ENCODE measurements at places on chromosomes 6 and 20. TPM values are rescaled to one million over a fixed set of nuclear protein-coding genes. Genes with fewer than 3 reads are reported as not detected.
A peak's percentile ranks its signal among the peaks of the same experiment; 100 is the strongest.

- no peak overlapping the region for H3K4me3 ChIP-seq
- peaks cover 71% of the 10 kb centered on the region for H3K4me1 ChIP-seq
- no peak overlapping the region for H3K27ac ChIP-seq
- DNase-seq = no peak
These were observed 52.2 kb downstream of the TGM2 start for GRCh38 chr20:38112930-38113294.

GRCh38 chr6:164087211-164087610 is 672.7 kb downstream of the QKI start:
- peaks cover 15% of the 10 kb centered on the region for H3K4me1 ChIP-seq
- H3K27ac ChIP-seq = no peak overlapping the region
- H3K27me3 ChIP-seq = no peaks in the 10 kb centered on the region

DNA sequence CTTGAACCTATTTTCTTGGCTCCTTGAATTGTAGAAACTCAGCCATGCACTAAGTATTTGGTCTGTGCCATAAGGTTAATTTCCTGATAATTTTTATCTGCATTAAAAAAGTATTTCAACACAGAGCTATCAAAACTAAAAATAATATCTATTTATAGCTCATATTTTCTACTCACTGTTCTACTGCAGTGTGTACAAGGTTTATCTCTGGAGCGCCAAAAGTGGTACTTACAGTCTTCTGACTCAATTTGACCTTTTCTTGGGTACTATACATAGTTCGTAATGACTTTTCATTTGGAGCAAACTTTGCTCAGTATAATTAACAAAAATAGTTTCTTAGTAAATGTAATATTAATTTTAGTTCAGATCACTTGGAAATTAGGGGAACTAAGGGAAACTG is 69.2 kb downstream of the IRAK1BP1 start:
- no peak for DNase-seq
- no peak overlapping the region for H3K4me3 ChIP-seq
- H3K36me3 ChIP-seq = peaks cover 5% of the 10 kb centered on the region

DNA sequence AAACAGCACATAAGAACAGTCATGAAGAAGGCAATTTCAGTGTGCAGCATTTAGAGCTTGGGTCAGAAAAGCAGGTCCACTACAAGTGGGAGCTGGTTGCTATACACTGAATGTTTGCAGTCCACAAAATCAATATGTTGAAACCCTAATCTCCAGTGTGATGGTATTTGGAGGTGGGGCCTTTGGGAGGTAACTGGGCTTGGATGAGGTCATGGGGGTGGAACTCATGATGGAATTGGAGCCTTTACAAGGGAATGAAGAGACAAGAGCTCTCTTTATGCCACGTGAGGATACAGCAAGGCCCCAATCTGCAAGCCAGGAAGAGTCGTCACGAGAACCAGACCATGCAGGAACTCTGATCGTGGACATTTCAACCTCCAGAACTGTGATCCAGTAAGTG is 216.7 kb upstream of the SLC35B3 start:
- no peaks in the 10 kb centered on the region for H3K27me3 ChIP-seq
- no peak overlapping the region for H3K27ac ChIP-seq
- H3K4me1 ChIP-seq = no peaks in the 10 kb centered on the region
- H3K4me3 ChIP-seq = no peak overlapping the region
- no peaks in the 10 kb centered on the region for H3K36me3 ChIP-seq

DNA sequence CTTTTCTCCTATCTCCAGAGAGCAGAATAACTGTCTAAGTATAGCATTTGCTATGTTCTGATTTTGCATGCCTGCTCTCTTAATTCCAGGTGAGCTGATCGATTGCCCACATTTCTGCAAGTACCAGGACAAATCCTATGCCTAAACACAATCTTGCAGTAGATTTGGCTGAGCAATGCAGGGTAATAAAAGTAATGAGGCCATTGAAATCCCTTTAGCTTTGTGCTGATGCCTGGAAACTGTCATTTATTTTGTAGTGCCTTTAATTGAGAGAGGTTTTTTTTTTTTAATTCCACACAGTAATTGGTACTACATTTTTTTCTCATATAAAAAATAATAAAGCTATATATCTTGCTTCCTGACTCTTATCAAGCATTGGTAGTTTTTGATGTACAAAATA is 252.3 kb downstream of the NKAIN2 start:
- no peaks in the 10 kb centered on the region for H3K36me3 ChIP-seq
- H3K27ac ChIP-seq = no peak overlapping the region
- no peak for DNase-seq
- no peaks in the 10 kb centered on the region for H3K27me3 ChIP-seq
- peaks cover 4% of the 10 kb centered on the region for H3K4me1 ChIP-seq
- H3K4me3 ChIP-seq = no peak overlapping the region

DNA sequence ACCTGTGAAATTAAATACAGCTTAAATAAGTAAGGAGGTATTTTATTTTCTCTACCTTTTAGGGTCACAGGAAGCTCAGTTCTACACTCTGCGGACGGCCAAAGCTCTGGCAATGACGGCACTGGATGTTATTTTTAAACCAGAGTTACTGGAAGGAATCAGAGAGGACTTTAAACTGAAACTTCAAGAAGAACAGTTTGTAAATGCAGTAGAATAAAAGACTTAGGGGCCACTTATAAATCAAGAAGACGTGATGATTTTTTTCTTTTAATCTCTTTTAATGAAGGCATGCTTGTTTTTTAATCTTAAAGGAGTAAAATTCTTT is 16.2 kb downstream of the PM20D2 start:
- peak overlapping the region; percentile 88 for H3K27ac ChIP-seq
- H3K27me3 ChIP-seq = no peaks in the 10 kb centered on the region
- H3K4me1 ChIP-seq = peaks cover 12% of the 10 kb centered on the region

DNA sequence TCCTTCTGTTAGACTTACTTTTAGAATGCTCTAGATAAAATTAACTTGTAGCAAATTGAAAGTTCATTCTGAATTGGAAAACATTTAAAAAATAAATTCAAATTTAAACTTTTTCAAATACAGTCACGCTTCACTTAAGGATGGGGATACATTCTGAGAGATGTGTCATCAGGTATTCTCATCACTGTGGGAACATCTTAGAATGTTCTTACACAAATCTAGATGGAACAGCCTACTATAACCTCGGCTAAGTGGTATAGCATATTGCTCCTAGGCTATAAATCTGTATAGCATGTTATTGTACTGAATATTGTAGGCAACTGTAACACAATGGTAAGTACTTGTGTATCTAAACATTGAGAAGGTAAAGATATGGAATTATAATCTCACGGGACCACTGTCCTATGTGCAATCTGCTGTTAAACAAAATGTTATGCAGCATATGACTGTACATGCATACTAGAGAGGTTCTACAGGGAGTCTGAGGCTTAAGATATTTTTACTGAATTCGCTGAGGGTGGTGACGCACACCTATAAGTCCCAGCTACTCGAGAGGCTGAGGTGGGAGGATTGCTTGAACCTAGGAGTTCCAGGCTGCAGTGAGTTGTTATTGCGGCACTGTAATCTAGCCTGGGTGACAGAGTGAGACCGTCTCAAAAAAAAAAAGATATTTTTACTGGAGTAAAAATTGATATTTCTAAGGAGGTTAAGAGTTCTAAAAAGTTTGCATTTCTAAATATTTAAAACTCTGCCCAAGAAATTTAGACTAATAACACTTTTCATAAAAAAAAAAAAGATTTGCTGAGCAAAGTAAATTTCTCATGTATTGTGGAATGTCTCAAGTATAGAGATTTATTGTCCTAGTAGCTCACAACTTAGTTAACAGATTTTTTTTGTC is 87.3 kb upstream of the TULP1 start:
- no peak overlapping the region for H3K4me3 ChIP-seq
- DNase-seq = no peak

The RIPOR2 gene
- 5.2 TPM for total RNA-seq

- H3K36me3 ChIP-seq = no peaks in the 10 kb centered on the region
- no peaks in the 10 kb centered on the region for H3K4me1 ChIP-seq
- no peak overlapping the region for H3K27ac ChIP-seq
- H3K27me3 ChIP-seq = no peaks in the 10 kb centered on the region
These were observed 19.6 kb upstream of the FERMT1 start for GRCh38 chr20:6142348-6142993.

GRCh38 chr20:56060486-56060885 is 55.2 kb upstream of the CBLN4 start:
- H3K4me3 ChIP-seq = no peak overlapping the region
- H3K4me1 ChIP-seq = no peaks in the 10 kb centered on the region
- no peak for DNase-seq
- H3K36me3 ChIP-seq = no peaks in the 10 kb centered on the region
- no peaks in the 10 kb centered on the region for H3K27me3 ChIP-seq

DNA sequence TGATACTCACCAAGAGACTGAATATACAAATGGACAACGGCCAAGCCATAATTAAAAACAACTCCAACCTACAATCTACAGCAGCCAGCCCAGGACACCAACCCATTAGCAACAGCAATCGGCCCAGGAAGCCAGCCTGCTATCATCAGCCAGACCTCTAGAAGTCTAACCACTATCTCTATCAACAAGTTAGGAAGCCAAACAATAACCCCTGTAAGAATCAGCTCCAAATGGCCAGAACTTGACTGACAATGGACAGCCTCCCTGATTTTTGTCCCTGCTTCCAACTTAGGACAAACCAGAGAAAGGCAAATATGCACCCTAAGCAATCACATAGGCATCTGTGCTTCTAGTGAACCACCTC is 511.8 kb upstream of the JARID2 start:
- H3K4me3 ChIP-seq = no peak overlapping the region
- no peaks in the 10 kb centered on the region for H3K4me1 ChIP-seq
- no peaks in the 10 kb centered on the region for H3K27me3 ChIP-seq
- no peaks in the 10 kb centered on the region for H3K36me3 ChIP-seq
- DNase-seq = no peak

- H3K4me3 ChIP-seq = no peak overlapping the region
- DNase-seq = no peak
- no peaks in the 10 kb centered on the region for H3K36me3 ChIP-seq
- peaks cover 13% of the 10 kb centered on the region for H3K27me3 ChIP-seq
These were observed 74.6 kb upstream of the KCNG1 start for GRCh38 chr20:51097351-51098120.

The DLK2 gene
- 0.20 TPM for total RNA-seq

- no peak overlapping the region for H3K27ac ChIP-seq
- H3K4me3 ChIP-seq = no peak overlapping the region
- no peak for DNase-seq
These were observed 138.7 kb downstream of the MYB start for GRCh38 chr6:135319819-135320218.

DNA sequence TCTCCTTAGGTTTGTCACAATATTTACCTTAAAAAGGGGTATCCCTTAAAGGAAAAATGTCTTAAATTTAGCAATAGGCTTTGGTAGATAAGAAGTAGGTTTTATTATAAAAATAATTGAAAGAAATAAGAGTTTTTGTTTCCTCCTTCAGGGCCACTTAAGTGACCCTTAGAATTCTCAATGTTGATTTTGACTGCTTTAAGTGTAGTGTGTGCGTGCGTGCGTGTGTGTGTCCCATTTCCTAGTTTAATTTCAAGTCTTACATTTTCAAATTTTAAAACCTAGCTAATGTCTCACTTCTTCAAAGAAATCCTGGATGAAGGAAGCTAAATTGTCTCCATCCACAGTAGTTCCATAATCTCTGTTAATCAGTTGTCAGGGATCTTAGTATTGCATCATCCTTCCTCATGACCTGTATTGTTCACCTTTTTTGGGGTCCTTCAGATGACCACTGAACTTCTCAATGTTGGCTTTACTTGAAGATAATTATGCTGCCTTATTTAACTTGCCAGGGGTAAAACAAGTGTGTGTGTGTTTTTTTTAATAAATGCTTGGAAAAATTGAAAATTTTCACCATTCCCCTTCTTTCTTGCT is 50.7 kb upstream of the TFB1M start:
- H3K27me3 ChIP-seq = no peaks in the 10 kb centered on the region
- H3K27ac ChIP-seq = no peak overlapping the region
- DNase-seq = no peak
- no peaks in the 10 kb centered on the region for H3K4me1 ChIP-seq
- H3K4me3 ChIP-seq = no peak overlapping the region
- no peaks in the 10 kb centered on the region for H3K36me3 ChIP-seq

The CLVS2 gene
- total RNA-seq = 0.86 TPM

The LZTS3 gene
- total RNA-seq = 20.8 TPM

- peaks cover 60% of the 10 kb centered on the region for H3K27me3 ChIP-seq
- DNase-seq = no peak
- peaks cover 21% of the 10 kb centered on the region for H3K4me1 ChIP-seq
- no peaks in the 10 kb centered on the region for H3K36me3 ChIP-seq
These were observed 2.6 kb downstream of the SCUBE3 start for GRCh38 chr6:35216412-35216732.

DNA sequence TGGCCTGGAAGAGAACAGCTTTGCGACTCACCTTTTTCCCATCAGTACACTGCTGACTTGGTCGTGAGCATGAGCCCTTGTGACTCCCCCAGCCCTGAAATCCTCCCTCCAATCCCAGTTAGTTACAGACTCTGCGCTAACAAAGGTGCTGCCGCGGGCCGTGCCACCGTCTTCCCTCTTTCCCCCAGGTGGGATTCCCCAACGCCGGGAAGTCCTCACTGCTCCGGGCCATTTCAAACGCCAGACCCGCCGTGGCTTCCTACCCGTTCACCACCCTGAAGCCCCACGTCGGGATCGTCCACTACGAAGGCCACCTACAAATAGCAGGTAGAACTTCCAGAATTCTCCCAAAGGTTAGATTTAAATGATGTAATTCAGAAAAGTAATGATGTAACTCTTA is 16.1 kb downstream of the MTG2 start:
- H3K36me3 ChIP-seq = peaks cover 3% of the 10 kb centered on the region
- H3K27ac ChIP-seq = no peak overlapping the region
- H3K27me3 ChIP-seq = no peaks in the 10 kb centered on the region
- H3K4me3 ChIP-seq = no peak overlapping the region
- DNase-seq = no peak

GRCh38 chr6:105080279-105080678 is 99.5 kb downstream of the POPDC3 start:
- H3K4me1 ChIP-seq = no peaks in the 10 kb centered on the region
- H3K4me3 ChIP-seq = no peak overlapping the region
- no peak for DNase-seq

DNA sequence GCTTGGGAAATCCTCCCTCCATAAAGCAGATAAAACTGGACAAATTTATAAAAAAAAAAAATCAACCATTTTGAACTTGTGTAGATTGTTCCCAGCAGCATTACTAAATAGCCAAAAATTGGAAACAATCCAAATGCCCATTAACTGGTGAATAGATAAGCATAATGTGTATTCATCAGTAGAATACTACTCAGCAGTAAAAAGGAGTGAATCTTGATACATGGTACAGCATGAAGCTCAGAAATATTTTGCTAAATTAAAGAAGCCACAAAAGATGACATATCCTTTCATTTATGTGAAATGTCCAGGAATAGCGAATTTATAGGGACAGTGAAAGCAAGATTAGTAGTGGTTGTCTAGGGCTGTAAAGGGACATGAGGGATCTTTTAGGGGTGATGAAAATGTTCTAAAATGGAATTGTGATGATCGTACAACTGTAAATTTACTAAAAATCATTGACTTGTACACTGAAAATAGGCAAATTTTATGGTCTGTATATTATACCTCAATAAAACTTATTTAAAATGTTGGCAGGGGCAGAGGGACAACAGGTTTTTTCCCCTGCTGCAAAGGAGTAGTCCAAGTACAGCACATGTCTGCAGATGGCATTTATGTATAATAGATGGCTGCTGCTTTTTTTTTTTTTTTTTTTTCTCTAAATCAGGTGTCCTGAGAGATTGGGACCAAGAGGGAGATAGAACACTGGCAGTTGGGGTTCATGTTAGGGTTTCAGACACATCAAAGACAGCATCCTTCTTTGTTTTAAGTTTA is 59.5 kb downstream of the CBFA2T2 start:
- H3K4me3 ChIP-seq = no peak overlapping the region

All from gastrocnemius medialis (tissue), 4 donors.